ENCODE measurements at places on chromosomes 12 and 14.

DNA sequence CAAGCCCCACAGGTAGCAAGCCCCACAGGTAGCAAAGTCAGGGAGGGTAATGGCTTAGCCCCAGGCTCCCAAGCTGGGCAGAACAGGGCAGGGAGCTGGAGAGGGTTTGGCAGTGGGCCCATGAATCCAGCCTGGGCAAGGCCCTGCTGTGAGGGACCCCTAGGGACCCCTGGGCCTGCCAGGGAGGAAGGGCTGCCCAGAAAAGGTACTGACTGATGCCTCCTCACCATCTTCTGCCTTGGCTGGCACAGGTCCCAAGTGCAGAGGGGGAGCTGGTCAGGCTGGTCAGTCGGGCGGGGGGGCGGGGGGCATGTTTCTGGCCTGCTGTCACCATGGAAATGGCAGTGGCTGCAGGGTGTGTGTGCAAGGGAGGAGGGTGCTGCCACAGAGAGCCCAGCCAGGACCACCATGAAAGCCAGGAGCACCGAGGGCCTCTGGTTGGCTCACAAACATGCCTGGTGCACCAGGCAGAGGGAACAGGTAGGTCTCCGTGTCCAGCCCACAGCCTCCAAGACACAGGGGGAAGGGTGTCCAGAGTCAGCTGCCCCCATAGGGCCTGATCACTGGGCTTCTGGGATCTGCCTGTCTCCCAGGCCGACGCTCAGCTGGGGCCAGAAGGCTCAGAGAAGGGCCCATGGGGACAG is 1.5 kb upstream of the CRIP2 start:
- DNase-seq = no peak

DNA sequence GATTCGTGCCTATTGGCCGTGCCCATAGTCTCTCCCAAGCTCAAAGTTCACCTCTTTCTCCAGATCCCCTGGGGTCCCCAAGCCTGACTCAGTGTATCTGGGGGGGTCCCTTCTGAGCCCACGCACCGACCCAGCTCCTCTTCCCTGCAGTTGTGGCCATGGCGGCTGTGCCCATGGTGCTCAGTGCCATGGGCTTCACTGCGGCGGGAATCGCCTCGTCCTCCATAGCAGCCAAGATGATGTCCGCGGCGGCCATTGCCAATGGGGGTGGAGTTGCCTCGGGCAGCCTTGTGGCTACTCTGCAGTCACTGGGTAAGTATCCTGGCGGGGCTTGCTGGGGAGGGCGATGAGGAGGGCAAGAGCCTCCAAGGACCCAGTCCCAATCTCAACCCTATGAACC is 5.1 kb downstream of the IFI27 start:
- no peak for DNase-seq

DNA sequence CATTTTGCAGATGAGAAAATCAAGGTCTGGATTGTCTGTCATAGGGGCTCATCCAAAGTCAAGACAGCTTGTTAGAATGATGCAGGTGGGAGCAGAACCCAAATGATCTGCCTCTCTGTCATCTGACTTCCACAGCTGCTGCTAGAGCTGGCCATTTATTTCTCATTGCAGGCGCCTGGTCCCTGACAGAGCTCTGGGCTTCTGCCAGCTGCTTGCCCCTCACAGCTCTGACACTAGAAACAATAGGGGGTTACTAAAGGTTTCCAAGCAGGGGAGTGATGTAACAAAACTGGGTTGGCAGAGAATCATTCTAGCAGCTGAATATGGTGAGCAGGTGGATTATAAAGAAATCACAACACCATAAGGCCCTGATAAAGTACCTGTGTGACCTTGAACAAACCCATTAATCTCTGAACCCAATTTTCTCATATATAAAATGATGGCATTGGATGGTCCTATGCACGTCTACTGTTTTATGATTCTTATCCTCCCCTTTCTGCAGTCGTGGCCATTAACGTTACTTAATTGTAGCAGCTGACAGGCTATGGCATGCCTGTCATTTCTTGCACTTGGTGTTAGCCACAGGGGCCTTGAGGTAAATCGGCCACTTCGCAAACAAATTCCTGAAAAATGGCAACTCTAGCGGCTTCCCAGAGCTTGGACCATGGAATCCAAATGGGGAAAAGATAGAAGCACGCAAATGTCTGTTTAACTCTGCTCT is 134.6 kb downstream of the RMST start:
- no peak for DNase-seq

DNA sequence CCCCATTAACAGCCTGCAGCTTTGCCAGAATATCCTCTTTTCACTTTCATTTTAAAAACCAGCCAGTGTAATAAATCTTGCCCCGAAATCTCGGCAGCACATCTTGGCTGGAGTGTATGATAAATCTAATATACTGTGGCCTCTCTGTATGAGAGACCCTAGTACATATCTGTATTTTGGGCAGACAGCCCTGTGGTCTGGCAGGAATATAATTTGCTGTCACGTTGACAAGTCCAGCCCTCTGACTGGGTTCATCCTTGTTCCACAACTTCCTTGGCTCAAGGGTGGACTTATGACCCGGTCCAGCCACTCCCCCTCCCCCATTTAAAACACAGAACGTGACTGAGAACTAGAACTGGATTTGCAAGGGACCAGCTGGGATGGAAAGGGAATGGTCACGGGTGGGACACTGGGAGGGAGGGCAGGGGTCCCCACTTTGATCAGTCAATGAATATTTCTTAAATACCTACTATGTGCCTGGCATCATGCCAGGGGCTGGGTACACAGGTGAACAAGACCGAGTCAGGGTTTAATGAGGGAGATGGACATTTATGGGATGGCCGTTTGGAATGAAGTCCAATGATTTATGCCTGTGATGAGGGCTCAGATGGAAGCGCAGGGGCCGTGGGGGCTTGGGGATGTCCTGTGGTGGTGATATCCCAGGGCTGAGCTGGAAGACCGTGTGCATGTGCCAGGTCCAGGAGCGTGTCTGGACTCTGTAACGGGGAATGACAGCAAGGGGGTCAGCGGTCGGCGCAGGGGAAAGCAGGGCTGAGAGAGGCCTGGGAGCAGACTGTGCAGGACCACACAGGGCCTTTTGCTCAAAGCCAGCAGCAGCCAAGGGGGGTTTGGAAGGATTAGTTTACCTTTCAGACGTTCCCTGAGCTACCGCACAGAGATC is 190.5 kb downstream of the PHETA1 start:
- no peak for DNase-seq

GRCh38 chr12:690466-690865 is 27.2 kb upstream of the NINJ2 start:
- no peak for DNase-seq

All from activated CD8-positive, alpha-beta memory T cell treated with anti-CD3 and anti-CD28 coated beads for 1 hour (primary cell).